Fibroblast of skin of abdomen (primary cell): ENCODE measurements at places on chromosomes 5 and 9.

DNA sequence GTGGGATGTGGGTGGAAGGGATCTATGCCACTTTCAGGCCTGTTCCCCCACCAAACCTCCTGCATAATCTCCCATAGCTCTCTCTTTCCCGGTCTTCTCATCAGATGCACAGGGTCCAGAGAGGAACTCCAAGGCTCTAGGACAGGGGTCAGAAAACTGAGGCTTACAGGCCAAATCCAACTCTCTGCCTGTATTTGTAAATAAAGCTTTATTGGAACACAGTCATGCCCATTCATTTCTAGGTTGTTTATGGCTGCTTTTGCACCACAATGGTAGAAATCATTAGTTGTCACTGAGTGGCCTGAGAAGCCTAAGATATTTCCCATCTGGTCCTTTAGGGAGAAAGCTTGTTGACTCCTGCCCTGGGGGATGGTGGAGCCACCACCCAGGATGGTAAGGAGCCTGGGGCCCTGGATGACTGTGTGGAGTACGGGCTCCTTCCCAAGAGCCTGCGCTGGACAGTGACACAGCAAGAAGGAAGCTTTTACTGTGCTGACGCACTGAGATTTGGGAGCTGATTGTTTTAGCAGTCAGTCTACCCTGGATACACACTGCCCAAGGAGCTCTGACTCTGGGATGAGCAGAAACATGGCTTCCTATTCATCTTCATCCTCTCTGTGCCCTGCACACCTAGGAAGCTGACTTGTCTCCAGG is 64.0 kb upstream of the RAPGEF1 start:
- no peak for DNase-seq

GRCh38 chr9:134152022-134152448 is 12.3 kb downstream of the RNU6ATAC start:
- DNase-seq = no peak

- DNase-seq = peak; percentile 39
Observed at GRCh38 chr5:173670130-173670651, 53.7 kb upstream of the BOD1 start.

DNA sequence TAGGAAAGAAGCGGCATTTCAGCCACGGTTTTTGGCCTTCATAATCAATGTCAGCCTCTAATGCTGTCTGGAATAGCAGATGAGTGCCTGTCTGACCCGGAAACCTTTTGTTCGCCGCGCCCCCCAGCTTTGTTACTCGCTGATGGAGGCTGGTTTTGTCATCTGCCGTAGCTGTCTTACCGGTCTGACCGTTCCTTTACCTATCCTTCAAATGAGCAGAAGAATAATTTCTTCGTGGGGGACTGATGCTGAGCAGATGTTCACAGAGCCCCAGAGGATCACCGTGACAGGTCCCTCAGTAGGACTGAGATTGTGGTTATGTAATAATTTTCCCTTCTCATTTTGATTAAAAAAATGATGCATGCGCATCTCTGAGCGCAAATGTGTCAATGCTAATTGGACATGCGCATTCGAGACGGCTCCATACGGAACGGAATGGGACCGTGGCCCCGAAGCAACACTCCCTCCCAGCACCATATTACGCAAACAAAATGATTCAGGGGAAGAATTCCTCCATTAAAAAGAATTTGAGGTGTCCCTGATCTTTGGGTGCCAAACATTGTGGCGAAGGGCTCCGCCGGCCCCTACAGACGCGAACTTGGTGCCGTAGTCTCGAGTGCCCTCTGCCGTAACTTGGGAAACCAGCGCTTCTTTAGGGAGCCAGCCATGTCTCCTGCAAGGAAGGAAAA is 27.6 kb downstream of the TLX3 start:
- peak; percentile 67 for DNase-seq

DNA sequence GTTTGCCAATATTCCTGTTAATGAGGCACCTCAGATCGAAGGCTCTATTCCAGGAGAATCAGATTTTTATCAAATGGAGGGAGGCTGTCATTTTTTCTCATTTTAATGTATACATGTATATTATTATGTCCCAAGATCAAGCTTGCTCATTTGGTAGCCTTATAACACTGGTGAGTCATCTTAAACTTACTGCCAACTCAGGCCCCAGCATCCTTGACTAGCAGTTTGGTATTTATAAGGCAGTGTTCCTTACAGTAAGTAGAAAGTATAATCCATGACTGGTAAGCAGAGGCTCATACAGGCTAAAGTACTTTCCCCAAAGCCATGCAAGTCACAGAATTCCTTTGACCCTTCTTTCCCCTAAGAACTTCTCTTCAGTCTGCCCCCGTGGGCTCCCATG is 90.7 kb upstream of the NR3C1 start:
- peak; percentile 87 for DNase-seq

DNA sequence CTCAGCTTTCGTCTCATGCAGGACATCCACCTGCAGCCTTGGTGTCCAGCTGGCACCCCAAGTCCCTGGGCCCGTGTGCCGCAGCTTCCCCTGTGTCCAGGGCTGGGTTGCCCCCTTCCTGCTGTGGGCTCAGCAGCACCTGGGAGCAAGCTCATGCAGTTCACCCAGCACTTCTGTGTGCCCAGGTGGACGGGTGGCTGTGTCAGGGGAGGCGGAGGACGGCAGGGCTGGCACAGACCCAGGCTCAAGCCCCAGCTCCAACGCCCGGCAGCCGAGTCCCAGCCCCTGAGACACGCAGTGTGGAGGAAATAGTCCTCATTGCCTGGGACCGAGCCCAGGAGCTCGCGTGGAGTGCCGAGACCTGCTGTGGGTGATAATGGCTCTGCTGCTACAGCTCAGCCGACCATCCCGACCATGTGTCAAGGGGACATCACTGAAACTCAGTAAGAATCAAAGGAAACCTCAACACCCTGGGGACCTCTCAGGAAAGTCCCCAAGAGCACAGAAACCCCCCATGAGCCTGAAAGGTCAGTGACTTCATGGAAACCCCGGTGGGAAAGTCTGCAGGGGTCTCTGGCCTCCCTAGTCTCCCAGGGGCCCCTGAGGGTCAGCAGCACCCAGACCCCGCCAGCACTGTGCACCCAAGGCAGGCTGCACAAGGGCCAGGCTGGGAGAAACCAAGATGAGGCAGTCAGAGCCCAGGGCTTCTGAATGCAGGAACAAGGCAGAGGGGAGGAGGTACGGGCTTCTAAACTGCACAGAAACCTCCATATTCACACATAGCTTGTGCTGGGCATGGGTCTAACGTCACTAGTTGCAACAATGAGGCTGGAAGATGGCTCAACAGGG is 38.8 kb downstream of the LPCAT1 start:
- DNase-seq = no peak

- DNase-seq = no peak
Observed at GRCh38 chr5:38680094-38680825, 123.8 kb upstream of the LIFR start.

GRCh38 chr5:16600397-16600796 is 16.4 kb downstream of the RETREG1 start:
- DNase-seq = no peak

DNA sequence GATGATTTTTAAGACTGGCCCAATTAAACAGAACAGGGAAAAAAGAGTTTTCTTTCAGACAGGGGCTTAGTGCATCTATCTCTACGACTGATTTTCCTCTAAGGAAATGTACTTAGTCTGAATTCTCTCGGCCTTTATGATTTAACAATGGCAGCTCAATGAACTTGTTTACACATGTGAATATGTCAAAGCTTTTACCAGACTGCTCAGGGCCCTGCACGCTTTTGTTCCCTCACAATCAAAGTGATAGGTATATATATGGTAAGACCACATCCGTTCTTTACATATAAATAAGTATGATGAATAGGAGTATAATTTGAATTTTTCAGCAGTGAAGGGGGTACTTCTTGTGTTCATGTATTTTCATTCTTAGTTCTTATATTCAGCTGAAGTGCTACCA is 27.6 kb downstream of the LEAP2 start:
- DNase-seq = no peak

GRCh38 chr5:132253452-132254320 is 3.8 kb upstream of the PDLIM4 start:
- no peak for DNase-seq

- DNase-seq = peak; percentile 99
Observed at GRCh38 chr9:130693426-130694191, at the start of gene EXOSC2. TSS of gene EXOSC2 (plus strand) at chr9:130693780. CDS start at chr9:130693792, 12 bp downstream.

- no peak for DNase-seq
Observed at GRCh38 chr9:136608348-136609159, 54.2 kb upstream of the EGFL7 start.

GRCh38 chr5:128674837-128675446 is 136.9 kb upstream of the FBN2 start:
- DNase-seq = peak; percentile 63

- DNase-seq = no peak
Observed at GRCh38 chr5:133384120-133384855, 228.1 kb downstream of the FSTL4 start.

- DNase-seq = no peak
Observed at GRCh38 chr9:125089331-125089730, 54.0 kb downstream of the SCAI start.

DNA sequence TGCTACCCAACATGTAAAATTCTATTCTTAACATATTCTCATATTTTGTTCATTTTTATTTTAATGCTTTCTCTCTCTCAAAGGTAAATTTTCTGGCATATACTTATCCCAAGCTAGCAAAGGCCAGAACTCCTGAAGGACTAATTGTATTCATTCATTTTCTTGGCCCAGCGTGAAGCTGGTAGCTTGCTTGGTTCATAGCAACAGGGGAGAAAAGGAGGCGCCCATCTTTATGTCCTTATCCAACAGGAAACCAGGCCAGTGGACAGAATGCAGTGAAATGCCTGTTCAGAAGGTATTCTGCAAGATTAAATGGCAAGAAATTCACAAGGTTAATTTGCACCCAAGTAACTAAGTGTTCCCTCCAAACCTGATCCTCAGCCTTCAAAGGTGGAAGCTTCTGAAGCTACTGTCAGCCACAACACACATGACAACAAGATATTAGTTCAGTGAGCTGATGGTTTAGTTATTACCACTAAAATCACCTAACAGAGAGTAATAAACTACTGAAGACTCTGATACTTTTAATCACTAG is 5.6 kb downstream of the EFNA5 start:
- no peak for DNase-seq

- DNase-seq = no peak
Observed at GRCh38 chr9:113935677-113936380, 59.7 kb downstream of the ZNF618 start.

DNA sequence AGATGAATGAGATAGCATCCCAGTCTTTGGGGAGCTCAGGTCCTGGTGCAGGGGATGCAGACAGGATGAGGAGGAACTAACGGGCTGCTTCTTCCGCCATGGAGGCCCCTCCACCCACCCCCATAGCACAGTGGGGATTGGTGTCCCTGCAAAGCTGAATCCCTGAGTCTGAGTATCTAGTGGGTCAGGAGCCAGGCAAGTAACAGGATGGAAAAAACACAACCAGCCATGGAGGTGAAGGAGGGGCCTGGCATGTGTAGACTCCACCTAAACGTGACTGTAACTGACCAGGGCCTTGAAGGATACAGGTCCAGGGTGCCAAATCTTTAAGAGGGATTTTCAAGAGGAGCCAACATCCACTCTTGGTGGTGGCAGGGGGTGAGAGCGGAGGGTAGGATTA is 327.8 kb upstream of the MSX2 start:
- no peak for DNase-seq

GRCh38 chr5:176730815-176731475 is 79.4 kb upstream of the UNC5A start:
- DNase-seq = no peak
